Activated naive CD8-positive, alpha-beta T cell treated with anti-CD3 and anti-CD28 coated beads for 36 hours (primary cell): ENCODE measurements at places on chromosomes 13 and 19.

GRCh38 chr19:12137221-12137940, 2.8 kb downstream of the ZNF20 start:
- no peak for DNase-seq

DNA sequence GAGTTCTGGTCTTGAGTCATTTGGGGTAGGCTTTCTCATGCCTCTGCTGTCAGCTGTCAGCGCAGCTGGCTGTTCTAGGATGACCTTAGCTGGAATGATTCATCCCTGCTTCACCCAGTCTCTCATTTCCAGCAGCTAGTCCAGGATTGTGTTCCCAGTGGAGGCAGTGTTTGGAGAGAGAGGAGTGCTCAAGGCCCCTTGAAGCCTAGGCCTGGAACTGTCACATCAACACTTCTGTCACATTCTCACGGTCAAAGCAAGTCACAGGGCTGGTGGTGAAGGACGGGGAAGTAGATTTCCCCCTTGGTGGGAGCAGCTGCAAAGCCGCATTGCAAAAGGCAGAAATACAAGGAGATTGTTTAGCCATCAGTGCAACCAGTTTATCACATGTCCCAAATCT, 15.2 kb downstream of the TPT1 start:
- no peak for DNase-seq

DNA sequence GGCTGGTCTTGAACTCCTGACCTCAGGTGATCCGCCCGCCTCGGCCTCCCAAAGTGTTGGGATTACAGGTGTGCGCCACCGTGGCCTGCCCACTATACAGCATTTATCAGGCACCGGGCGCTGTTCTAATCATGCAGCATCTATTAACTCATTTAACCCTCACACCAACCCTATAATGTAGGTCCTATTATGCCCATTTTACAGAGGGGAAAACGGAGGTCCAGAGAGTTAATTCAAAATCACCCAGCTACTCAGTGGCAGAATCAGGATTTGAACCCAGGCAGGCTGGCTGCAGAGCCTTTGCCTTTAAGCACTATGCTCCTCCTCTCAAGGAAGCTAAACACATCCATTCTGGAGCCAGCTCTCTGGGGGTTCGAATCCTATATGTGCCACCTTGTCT, 54.3 kb downstream of the MAP4K1 start:
- DNase-seq, result no peak

GRCh38 chr13:44463759-44464158, 90.1 kb downstream of the SERP2 start:
- DNase-seq, result no peak

- no peak for DNase-seq
Measured at GRCh38 chr13:79837741-79838450, 356.9 kb downstream of the NDFIP2 start.

DNA sequence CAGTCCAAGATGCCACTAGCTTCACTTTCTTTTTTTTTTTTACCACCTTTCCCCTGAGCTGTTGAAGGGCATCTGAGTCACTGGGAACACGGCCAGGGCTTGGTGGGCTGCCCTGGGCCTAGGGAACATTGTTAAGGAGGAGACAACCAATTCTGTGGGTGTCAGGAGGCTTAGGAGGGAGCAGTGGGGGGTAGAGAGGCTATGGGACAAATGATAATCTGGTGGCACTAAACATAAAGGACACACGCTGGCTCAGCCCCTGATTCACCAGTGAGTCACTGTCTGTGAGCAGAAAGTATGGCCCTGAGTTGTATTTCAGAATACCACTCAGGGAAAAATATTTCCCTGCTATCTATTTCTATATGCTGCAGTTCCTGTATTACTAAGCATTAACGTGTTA, 207.8 kb downstream of the DCLK1 start:
- no peak for DNase-seq

- peak; percentile 35 for DNase-seq
Measured at GRCh38 chr19:16330806-16331690, 6.4 kb downstream of the KLF2 start.

DNA sequence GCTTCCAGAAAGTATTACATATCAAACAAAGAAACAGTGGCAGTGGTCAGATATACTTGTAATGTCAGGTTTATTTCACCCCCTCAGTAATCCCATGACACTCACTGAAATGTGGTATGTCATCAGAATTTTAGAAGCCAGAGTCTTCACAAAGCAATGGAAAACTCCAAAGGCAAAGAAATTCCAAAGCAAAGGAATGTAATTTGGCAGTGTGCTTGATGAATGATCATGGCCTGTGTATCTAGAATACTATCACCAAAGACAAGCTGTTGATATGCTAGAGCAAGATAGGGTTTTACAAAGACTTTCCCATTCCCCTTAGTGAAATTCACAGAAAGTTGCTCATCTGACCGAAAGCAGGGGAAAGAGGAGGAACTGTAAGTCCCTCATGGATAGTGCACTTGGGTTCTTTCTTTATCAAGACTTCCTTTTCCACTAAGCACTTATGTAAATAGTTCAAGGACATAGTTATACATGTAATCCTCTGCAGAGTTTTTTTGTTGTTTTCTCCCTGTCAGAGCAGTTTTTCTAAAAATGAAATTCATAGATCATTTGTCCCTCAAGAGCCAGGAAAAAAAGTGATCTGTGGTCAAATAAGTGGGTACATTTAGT, 243.4 kb downstream of the NHLRC3 start:
- no peak for DNase-seq

- DNase-seq, result no peak
Measured at GRCh38 chr19:10670182-10670581, 16.0 kb downstream of the ILF3 start.
